ENCODE measurements at places on chromosomes 1 and 21.

- no peak for DNase-seq
These were observed 11.2 kb upstream of the CAPN2 start for GRCh38 chr1:223700942-223701637.

DNA sequence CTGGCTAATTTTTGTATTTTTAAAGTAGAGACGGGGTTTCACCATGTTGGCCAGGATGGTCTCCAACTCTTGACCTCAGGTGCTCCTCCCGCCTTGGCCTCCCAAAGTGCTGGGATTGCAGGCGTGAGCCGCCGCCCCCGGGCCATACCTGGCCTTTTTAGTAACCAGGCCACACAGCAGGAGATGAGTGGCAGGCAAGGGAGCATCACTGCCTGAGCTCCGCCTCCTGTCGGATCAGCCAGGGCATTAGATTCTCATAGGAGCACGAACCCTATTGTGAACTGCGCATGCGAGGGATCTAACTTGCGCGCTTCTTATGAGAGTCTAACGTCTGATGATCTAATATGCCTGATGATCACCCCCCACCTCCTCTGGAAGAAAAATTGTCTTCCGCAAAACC, 308.7 kb upstream of the PRMT6 start:
- no peak for DNase-seq

DNA sequence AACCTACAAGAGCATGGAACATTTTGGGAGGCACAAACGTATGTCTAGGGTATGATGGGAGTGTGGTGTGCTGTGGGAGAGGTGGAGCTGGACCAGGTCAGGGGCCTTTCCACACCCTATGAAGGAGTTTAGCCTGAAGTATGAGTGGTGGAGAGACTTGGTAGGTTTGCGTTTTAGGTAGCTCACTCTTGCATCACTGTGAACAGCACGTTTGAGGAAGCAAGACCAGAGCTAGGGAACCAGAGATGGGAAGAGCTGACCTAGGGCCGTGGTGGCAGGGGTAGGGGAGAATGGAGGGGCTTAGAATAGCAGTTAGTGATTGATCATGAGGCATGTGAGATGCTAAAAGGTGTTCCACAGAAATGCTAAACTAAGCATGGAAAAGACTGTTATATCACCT, 25.1 kb upstream of the ZFP69B start:
- no peak for DNase-seq

- DNase-seq: peak; percentile 67
These were observed 324.8 kb upstream of the C1orf174 start for GRCh38 chr1:4224684-4225467.

GRCh38 chr1:46218443-46218842, 15.3 kb downstream of the LURAP1 start:
- DNase-seq: no peak

- DNase-seq: no peak
These were observed 15.4 kb upstream of the ARF1 start for GRCh38 chr1:228066891-228067654.

DNA sequence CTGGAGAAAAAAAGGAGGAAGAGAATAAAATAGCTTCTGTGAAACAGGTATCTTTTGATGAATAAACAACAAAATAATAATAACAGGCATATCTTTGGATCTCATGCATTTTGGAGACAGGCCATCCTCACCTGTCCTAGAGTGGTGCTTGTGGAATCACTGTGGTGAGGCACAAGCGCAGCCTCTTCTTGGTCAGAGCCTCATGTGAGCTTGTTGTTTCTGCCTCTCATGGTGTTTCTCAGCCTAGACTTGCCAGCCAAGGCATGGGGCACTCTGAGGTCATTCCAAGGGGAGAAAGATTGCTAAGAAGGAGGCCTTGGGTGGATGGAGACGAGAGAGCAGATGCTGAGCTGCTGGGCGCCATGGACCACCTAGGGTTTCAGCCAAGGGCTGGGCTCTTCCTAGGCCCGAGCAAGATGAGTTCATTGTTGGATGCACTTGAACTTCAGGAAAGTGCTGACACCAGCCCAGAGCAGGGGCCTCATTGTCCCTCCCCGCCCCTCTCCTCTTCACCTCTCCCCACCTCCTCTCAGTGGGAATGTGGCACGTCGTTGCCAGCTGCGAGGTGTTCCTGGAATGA, 49.5 kb downstream of the ATP5PO start:
- DNase-seq: no peak

DNA sequence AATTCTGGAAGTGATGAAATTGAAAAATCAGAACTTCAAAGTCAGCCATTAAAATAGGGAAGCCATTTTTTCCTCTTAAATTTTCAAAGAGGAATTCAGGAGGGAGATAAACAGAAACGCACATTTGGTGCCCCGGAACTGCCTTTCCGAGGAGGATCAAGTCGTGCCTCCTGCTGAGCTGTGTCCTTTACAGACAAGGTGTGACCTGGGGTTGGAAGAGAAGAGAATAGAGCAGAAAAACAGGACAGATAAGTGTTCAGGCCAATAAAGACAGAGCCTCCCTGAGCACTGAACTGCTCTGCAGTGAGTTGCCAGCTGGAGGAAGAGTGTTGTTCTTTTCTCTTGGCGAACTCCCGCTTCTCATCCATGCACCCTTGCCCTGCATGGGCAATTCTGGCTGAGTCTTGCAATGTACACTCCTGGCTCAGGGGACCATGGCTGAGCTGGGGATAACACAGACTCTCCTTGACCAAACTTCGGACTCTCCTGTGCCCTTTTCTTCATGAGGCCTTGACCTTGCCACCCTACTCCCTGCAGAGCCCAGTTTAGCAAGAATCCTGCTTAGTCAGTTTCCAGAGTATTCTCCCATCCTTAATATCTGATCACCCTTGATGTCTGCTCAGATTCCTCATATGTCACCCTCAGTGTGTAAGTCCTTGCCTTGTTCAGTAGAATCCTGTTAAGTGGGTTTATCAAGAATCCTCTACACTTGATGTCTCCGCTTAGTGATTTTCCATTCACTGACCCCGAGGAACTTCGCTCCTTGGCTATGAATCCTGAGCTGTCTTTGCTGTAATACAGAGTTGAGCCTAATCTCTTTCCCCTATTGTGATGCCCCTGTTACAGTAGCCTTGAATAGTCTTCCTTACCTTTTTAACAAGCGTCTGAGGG, 1.3 kb upstream of the MTARC1 start:
- no peak for DNase-seq

DNA sequence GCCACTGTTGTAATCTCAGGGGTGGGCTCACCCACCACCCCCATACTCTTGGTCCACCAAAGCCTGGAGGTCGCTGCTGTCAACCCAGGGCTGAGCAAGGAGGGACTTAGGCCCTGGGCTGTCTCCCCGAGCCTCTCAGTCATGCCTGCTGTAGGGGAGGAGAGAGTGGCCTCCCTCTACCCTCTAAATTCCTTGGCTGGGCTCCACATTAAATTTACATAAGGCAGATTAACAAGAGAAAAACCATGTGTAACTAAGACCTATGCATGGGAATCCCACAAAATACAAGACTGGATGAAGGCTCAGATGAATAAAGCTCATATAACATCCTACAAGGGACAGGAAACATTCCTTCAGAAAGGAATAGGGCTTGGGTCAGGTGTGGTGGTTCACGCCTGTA, 1.8 kb upstream of the PIK3CD start:
- DNase-seq: no peak

DNA sequence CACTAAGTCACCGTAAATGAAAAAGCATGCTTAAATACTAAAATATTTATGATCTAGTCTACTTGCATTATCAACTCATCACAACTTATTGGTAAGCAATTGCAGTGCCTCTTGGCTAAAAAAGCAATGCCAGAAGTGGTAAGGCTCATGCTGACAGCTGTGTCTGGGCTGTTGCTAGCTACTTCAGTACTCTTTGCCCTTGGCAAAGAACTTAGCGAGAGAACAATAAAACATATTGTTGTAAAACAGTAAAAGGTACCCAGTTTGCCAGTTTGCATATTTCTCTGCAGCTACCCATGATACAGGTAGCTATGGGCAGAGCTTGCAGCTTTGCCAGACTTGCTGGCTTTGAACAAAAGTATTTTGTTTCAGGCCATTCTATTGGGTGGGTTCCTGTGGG, 73.1 kb downstream of the ATP6V1G3 start:
- no peak for DNase-seq

DNA sequence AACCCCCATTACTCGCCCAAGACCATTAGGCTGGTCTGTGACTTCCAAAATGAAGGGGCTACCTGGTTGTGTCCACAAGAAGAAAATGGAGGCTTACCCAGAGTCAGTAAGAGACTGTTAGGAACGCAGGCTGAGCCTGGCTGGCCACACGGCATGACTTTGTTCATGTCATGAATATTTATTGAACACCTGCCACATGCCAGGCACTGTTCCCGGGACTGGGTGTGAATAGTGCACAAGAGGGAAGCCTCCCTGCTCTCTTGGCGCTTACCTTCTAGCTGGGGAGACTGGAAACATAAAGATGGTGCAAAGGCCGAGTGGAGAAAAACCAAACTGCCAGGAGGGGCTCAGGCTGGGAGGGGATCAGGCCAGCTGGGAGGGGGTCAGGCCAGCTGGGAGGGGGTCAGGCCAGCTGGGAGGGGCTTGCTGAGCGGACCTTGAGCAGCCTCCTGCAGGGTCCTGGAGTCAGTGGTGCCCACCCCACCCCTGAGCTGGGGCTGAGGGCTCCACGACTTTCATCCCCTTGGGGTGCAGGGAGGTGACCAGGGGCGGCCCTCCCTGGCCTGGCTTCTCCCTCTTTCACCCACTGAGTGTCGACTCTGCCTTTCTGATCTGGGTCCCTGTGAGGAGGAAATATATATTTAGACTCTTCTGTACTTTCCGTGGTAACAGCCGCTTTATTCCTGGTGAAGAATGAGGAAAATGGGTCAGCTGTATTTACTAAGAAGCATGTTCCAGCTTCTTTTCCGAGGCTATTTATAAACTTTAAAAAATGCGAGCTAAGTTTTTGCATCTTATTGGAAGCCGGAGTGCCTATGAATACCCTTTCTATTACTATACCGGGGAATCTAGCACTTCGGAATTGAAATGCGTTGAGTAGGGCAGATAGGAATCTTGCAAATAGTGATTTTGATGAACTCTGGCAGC, 139.0 kb downstream of the CAMTA1 start:
- DNase-seq: no peak

DNA sequence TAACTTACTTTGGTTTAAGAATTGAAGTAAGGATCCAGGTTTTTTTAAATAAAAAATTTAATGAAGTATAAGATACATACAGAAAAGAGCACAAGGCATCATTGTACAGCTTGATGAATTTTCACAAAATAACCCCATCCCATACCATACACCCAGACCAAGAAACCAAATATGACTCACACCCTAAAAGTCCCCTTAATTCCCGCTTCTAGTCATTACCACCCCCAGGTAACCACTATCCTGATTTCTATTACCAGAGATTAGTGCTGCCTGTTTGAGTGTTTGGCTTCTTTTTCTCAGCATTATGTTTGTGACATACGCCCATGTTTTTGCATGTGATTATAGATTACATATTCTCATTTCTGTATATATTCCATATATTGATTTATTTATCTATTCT, 98.5 kb upstream of the HIVEP3 start:
- no peak for DNase-seq

DNA sequence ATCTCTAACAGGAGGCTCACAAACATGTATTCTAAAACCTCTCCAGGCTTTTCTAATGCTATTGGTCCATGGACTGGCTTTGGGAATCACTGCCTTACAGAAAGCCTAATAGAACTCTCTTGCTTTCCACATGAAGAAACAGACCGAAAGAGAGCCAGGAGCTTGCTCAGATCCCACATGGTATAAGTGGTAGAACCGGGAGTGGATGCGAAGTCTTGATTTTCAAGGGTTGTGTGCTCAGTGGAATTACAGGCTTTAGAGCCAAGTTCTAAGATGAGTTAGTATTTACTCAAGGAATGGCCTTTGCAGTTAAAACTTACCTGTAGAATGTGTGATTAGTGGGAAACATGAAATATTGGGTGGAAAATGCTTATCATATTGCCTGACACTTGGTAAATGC, 54.3 kb upstream of the HSD17B7 start:
- no peak for DNase-seq

GRCh38 chr1:41454406-41454805, 30.1 kb downstream of the EDN2 start:
- no peak for DNase-seq

DNA sequence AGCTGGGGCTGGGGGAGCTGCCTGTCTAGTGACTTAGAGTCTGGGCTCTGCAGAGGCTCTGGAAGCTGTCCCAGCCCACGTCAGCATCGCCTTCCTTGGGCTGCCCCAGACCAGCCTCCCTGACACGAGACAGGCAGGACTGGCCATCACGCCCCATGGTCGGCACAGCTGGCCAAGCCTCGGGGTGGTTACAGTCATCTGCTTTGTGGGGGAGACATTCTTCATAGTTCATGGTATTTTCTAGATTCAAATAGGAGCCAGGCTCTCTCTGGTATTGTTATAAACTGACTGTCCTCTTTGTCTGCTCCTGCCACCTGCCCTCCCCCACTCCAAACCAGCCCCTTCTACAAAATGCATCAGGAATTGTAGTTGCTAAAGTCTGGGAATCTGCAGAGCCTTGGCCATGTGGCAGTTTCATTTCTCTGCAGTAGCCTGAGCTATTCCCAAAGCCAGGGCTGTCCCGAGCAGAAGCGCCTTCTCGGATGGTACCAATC, 29.4 kb downstream of the OLFML2B start:
- peak; percentile 86 for DNase-seq

- DNase-seq: no peak
These were observed 10.5 kb downstream of the KIF21B start for GRCh38 chr1:201013031-201013485.

GRCh38 chr1:186958520-186958919, 129.8 kb downstream of the PLA2G4A start:
- DNase-seq: no peak
